ENCODE measurements at places on chromosomes 3 and 15. TPM values are rescaled to one million over a fixed set of nuclear protein-coding genes. Genes with fewer than 3 reads are reported as not detected.

MESD gene
- 15.8 TPM for total RNA-seq

GABRR3 gene
- not detected for total RNA-seq

PCOLCE2 gene
- total RNA-seq, result 1.1 TPM

GPR87 gene
- not detected for total RNA-seq

WDR93 gene
- not detected for total RNA-seq

DZIP3 gene
- 21.8 TPM for total RNA-seq

ECE2 gene
- not detected for total RNA-seq
